ENCODE measurements at places on chromosomes 11 and 22. TPM values are rescaled to one million over a fixed set of nuclear protein-coding genes. Genes with fewer than 3 reads are reported as not detected.

Gene CCDC188
- 1.2 TPM for total RNA-seq

Gene KLHDC7B
- total RNA-seq: 0.30 TPM

- DNase-seq: no peak
Observed at GRCh38 chr11:3747704-3748103, 49.6 kb downstream of the NUP98 start.

DNA sequence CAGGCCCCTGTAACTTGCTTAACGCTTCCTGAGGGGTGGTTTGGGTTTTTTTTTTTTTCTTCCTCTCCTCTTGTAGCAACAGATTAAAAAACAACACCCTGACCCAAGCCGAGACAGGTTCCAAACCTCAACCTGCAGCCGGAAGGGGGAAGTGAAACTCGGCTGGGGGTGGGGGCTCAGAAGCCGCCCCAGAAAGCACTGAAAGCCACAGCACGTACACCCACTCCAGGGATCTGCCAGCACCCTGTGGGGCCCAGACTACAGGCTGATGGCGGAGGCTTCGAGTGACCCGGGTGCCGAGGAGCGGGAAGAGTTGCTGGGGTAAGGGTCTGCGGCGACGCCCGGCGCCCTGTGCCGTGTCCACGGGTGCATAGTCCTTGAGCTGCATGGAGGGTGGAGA is at the start of gene LSP1:
LSP1 (plus strand) TSS at position 208 of the 400 bp plus-strand sequence; CDS start at position 269, 61 bp downstream.
- no peak for DNase-seq

- no peak for DNase-seq
Observed at GRCh38 chr11:69830086-69830485, 10.9 kb upstream of the FGF3 start.

Gene SLC35E4
- 2.8 TPM for total RNA-seq

GRCh38 chr22:36739185-36739584 is 35.6 kb upstream of the CACNG2 start:
- DNase-seq: no peak

GRCh38 chr22:21972293-21972779 is 10.3 kb downstream of the TOP3B start:
- no peak for DNase-seq

GRCh38 chr22:28024422-28024888 is 105.4 kb upstream of the PITPNB start:
- DNase-seq: no peak

Gene APOA5
- not detected for total RNA-seq

- DNase-seq: no peak
Observed at GRCh38 chr11:104852811-104853210, 45.4 kb downstream of the CASP12 start.

- no peak for DNase-seq
Observed at GRCh38 chr11:112963368-112963955, 2.2 kb downstream of the NCAM1 start.

- DNase-seq: no peak
Observed at GRCh38 chr11:60703374-60703773, 4.0 kb downstream of the MS4A8 start.

Gene TEX54
- total RNA-seq: not detected

- DNase-seq: no peak
Observed at GRCh38 chr11:27968461-27968860, 139.5 kb downstream of the KIF18A start.

DNA sequence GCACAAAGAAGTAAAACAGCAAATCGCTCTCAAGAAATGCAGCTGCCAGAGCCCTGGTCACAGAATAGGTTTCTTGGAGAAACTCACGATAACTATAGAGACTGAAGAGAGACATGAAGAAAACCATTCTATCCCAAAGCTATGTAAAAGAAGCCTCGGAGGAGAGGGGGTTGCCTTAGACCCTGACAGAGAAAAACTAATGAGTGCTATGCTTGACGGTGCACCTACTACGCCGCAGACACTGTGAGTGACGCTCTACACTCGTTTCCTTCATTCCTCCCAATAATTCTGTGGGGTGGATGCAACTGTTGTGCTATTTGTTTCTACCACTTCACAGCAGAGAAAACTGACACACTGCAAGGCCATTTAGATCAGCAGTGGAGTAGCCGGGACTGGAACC is 121.8 kb downstream of the ETS1 start:
- DNase-seq: no peak
